ENCODE measurements at places on chromosomes 5 and 9. TPM values are rescaled to one million over a fixed set of nuclear protein-coding genes. Genes with fewer than 3 reads are reported as not detected.

Gene FLT4
- polyA plus RNA-seq, result 0.61 TPM

Gene HMGCS1
- 75.7 TPM for polyA plus RNA-seq

Gene PCDHGA2
- polyA plus RNA-seq, result 0.09 TPM

GRCh38 chr5:148541054-148541835, 113.1 kb downstream of the HTR4 start:
- H3K4me3 ChIP-seq, result no peak overlapping the region
- H3K4me1 ChIP-seq, result no peaks in the 10 kb centered on the region
- no peaks in the 10 kb centered on the region for H3K27me3 ChIP-seq
- no peak for DNase-seq
- no peaks in the 10 kb centered on the region for H3K36me3 ChIP-seq

- no peaks in the 10 kb centered on the region for H3K4me1 ChIP-seq
- DNase-seq, result no peak
- peaks cover 4% of the 10 kb centered on the region for H3K27me3 ChIP-seq
- no peaks in the 10 kb centered on the region for H3K36me3 ChIP-seq
- H3K27ac ChIP-seq, result no peak overlapping the region
Observed at GRCh38 chr9:85515021-85515420, 226.7 kb downstream of the AGTPBP1 start.

DNA sequence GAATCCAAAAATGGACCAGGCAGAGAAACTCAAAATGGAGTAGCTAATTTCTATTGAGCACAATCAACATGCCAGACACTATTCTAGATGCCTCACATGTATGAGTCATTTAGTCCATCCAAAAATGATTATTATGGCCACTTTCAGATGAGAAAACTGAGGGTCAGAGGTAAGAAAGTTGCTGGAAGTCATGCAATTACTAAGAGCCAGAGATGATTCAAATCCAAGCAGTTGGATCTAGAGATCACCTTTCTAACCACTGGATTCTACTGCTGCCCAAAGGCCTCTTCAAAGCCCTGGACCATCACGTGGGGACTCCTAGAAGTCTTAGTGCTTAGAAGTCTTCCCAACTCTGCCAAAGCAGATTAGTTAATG, 51.8 kb upstream of the HMHB1 start:
- no peak overlapping the region for H3K27ac ChIP-seq
- no peaks in the 10 kb centered on the region for H3K27me3 ChIP-seq
- H3K36me3 ChIP-seq, result no peaks in the 10 kb centered on the region
- no peak for DNase-seq
- no peak overlapping the region for H3K4me3 ChIP-seq

DNA sequence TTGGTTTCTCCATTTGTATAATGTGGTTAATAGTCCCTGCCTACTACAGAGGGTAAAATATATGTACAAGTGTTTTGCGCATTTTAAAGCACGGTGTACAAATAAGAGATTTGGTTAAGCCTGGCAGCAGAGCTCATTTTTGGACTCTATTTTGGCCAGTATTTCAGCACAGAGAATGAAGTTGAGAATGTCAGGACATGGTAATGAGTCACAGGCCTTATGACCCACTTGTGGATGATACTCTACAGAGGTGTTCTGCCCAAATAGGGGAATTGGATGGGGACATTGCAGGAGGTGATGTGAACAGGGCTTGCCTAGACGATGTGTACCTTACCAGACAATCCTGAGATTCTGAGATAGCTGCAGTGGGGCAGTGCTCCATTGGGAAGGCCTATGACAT, 50.6 kb downstream of the MELK start:
- H3K27ac ChIP-seq, result no peak overlapping the region
- DNase-seq, result no peak
- no peaks in the 10 kb centered on the region for H3K27me3 ChIP-seq
- no peak overlapping the region for H3K4me3 ChIP-seq
- H3K4me1 ChIP-seq, result no peaks in the 10 kb centered on the region

Data from B cell (primary cell).